ENCODE measurements at places on chromosomes 2 and 18.

- peak; percentile 37 for DNase-seq
Measured at GRCh38 chr2:172094294-172095145, 8.2 kb downstream of the DLX2 start.

DNA sequence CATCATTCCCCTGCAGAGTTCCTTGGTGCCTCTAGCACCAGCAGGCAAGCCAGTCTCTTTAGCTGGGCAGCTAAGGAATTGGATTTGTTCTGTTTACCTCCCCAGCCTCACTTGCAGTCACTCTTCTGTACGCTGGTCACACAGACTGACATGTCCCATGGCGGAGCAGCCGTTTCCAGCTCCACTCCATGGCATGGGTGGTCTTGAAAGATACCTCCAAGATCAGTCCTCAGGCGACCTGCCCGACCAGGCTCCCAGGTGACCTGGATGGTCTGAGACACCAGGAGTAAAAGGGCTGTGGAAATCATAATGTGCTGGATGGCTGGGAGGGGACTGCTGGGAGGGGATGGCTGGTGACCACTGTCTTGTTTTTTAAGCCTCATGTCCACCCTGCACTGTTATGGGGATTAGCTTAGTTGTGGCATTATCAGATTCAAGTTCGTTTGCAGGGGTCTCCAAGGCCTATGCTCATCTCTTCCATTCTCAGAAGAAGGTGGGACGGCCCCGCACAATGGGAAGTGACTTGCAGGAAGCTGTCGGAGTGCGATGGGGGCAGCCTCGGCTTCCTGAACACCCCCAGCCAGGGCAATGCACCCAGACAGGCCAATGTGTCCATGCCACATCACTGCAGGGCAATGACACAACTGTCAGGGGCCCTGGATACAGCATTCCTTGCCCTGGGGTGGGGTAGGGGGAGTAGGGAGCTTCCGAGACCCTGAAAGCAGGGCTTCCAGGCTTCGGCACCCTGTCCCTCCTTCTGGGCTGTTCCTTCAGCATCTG lies 156.1 kb upstream of the MYCN start:
- DNase-seq: no peak

DNA sequence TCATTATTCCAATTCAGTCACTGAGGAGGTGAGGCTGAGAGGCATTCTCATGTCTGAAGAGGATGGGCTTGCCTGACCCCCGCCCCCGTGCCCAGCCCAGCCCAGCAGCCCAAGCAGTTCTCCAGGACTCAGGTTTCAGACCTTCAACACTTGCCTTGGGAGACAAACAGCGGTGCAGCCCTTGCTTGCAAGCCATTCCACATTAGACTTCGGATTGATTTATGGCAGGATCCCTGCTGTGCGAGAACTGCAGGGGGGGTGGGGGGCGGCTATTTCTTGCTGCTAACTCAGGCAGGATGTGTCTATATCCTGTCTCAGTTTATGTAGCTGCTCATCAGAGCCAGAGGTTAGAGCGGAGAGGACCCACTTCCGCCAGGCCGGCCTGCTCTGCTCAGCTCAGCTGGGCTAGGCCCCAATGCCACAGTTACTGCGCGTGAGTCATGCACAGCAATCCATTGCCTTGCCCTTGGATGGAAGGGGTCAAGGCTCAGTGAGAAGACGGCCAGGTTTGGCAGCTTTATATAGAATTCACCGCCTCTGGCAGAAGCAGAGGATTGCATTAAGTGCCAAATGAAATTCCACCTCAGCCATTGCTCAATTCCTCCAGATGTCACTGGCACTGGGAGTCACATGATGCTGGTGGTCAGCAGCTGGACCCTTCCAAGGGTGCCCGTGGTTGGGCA lies 1.8 kb downstream of the GYPC start:
- DNase-seq: peak; percentile 98

DNA sequence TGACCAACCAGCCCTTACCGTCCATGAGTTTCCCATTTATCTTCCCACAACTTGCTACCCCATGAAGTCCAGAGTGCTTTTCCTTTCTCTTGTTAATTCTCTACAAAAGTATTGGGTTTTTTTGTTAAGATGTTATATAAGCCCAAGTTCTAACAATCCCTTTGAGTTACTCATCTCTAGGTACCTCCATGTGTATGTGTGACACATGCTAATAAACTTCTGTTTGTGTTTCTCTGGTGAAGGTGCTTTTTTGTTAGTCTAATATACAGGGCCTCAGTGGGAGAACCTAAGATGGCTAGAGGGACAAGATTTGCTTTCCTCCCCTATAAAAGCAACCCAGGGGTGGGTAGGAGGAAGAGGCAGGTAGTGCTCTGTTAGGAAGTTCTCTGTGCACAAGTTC lies 31.8 kb upstream of the RMDN2 start:
- no peak for DNase-seq

- DNase-seq: no peak
Measured at GRCh38 chr2:84757648-84758047, 123.2 kb downstream of the TRABD2A start.

DNA sequence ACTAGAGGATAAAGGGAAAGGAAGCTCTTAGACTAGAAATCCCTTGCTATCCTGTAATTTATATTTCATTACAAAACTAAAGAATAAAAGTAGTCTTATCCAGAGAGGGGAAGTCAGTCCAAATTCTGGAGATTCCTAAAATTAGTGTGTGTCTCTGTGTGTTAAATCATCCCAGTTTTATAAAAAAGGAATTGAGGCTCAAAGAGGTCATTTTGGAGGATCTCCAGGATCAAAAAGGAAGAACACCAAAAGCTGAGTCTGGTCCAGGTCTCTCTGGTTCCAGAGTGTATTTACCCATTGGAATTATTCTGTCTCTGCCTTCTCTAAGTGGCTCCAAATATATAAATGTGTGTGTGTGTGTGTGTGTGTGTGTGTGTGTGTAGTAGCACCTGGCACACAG lies 166.7 kb downstream of the NRXN1 start:
- DNase-seq: no peak

DNA sequence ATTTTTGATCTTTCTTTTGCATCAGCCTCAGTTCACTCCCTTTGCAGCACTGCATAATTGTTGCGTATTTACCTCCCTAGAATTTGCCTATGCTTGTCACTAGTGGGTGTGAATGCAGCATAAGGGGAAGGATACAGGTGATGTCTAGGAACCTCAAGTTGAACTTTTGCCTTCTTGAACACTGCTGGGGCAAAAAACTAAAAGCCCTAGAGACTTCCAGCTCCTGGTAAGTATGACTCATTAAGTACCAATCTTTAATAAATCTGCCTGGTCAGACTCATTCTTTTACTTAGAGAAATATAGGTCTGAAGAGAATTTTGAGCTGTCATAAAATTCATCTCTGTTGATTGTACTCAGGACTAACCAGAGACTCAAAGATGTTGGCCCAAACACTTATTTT lies 547.3 kb upstream of the FANCL start:
- DNase-seq: no peak

DNA sequence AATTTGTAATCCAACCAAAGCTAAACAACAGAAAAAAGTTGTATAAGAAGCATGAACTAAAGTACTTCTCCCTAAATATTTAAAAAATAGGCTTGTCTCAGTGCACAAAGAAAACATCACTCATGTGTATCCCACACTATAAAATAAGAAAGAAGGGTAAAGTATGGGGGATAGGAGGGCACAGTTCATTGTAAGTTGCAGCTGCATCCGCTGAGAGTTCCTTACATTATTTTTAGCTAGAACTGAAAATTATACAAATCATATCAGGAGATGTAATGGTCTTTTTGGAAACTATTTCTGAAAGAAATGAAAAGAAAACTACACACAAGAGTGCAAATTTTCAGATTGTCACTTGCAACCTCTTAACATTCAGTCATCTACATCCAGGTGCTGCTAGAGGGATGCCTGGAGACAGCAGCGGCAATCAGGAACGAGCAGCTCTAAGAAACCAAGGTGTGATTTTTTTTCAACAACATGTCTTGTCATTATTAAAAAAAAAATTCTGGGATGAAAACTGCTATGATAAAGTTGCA lies 273.6 kb downstream of the ASXL3 start:
- no peak for DNase-seq

GRCh38 chr18:68484241-68484640 lies 230.7 kb downstream of the TMX3 start:
- peak; percentile 25 for DNase-seq

GRCh38 chr2:207828361-207829057 lies 58.8 kb upstream of the FZD5 start:
- DNase-seq: peak; percentile 43

All from cardiac fibroblast (primary cell).